ENCODE measurements at places on chromosomes 3 and 15.

DNA sequence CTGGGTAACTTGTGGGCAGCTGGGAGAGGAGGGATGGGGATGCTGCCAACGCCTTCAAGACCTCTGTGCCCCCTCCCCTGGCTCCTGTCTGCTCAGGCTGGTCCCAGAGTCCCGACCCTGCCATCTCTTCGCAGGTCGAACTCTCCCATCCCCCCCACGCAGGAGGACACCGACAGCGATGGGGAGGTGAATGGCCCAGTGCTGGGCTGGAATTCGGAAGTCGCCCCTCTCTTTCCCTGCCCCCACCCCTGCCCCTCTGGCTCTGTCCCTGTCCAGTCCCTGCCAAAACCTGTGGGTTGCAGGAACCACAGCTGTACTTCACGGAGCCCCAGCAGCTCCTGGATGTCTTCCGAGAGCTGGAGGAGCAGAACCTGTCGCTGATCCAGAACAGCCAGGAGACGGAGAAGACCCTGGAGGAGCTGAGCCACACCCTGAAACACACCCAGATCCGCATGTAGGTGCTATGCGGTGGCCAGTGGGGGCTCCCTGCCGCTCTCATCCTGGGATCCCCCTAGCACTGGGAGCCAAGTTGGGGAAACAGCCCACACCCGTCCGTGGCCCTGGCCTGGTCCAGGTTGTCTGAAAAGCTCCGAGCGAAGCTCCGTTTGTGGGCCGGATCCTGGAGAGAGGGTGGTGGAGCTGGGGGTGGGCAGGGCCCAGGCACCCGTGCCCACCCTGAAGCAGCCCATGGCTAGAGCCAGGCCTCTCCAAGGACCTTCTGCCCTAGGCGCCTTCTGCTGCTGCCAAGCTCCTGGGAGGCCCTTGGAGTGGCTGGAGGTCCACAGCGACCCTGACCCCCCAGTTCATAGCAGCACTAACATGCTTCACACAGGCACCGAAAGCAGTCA, 28.7 kb downstream of the CFAP100 start:
- DNase-seq = no peak

GRCh38 chr3:52237657-52238172, 1.2 kb downstream of the TWF2 start:
- DNase-seq = no peak

GRCh38 chr3:136547293-136547692, 204.9 kb downstream of the STAG1 start:
- DNase-seq = peak; percentile 5

GRCh38 chr3:76841747-76842146, 198.2 kb upstream of the ROBO2 start:
- DNase-seq = no peak

DNA sequence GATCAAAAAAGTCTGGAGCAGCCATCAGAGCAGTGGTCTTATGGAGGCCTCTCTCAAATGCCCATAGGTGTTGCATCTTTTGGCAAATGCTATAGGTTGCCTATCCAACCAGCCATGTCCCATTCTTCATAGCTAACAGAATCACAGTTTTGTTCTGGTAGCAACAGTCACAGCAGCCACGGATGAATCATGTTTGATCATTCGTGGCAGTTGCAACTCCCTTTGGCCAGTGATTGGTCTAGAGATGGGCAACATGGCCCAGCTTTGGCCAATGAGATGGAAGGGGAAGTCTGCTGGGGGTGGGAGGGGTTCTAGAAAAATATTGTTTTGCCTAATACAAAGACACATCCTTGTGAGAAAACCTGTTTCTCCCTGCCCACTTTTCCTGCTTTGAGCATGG, 50.3 kb upstream of the PPP2R3A start:
- no peak for DNase-seq

DNA sequence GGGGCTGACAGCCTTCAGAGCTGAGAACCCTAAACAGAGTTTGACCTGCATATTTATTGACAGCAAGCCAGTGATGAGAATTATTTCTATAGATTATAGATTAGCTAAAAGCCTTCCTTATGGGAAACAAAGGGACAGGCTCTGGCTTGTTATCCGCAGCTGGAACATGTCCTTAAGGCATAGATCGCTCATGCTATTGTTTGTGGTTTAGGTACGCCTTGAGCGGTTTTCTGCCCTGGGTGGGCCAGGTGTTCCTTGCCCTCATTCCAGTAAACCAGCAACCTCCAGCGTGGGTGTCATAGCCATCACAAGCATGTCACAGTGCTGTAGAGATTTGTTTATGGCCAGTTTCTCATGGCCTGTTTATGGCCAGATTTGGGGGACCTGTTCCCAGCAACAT, 10.2 kb upstream of the FAH start:
- DNase-seq = no peak

- peak; percentile 74 for DNase-seq
Observed at GRCh38 chr3:12187448-12188327, 29.0 kb upstream of the TIMP4 start.

DNA sequence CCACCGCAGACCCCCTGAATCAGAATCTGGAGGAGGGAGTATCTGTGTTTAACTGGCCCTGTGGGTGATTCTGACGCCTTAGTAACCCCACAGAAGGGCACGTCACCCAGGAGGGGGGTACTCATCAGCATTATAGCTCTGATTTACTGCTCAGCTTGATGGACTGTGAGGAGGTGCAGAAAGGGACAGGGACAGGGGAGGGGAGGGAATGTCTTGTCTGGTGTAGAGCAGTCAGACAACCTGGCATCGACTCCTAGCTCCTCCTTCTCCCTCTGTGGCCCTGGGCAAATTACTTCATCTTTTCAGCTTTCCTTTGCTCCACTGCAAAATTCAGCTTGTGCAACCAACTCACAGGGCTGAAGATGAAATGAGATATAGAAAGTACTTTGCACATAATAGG, 42.3 kb upstream of the GLCE start:
- DNase-seq = no peak

GRCh38 chr15:90286678-90287077, 21.2 kb downstream of the NGRN start:
- DNase-seq = no peak

- no peak for DNase-seq
Observed at GRCh38 chr15:54571576-54571975, 593.3 kb downstream of the UNC13C start.

GRCh38 chr3:138031536-138031935, 21.6 kb downstream of the CLDN18 start:
- no peak for DNase-seq

DNA sequence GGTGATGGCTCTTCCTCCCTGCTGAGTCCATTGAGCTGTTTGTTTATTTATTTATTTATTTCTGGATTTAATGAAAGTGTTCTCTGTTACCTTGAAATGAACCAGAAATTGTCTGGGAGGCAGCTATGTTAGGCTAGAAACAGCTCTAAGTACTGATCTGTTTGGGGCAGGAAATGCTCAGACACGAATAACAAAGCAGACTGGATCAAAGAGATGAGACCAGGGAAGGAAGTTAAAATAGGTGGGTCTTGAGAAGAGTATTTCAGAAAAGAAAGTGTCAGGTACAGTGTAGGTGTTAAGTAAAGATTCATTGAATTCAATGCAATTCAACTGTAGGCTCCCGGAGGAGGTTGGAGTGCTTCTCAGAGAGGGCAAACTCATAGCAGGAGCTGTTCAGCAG, 173.3 kb downstream of the IL20RB start:
- no peak for DNase-seq

GRCh38 chr3:90026406-90026805, 919.0 kb downstream of the EPHA3 start:
- no peak for DNase-seq
